ENCODE measurements at places on chromosomes 4 and X.
A peak's percentile ranks its signal among the peaks of the same experiment; 100 is the strongest.

- no peak for DNase-seq
Measured at GRCh38 chr4:108644237-108644636, 6.2 kb upstream of the OSTC start.

DNA sequence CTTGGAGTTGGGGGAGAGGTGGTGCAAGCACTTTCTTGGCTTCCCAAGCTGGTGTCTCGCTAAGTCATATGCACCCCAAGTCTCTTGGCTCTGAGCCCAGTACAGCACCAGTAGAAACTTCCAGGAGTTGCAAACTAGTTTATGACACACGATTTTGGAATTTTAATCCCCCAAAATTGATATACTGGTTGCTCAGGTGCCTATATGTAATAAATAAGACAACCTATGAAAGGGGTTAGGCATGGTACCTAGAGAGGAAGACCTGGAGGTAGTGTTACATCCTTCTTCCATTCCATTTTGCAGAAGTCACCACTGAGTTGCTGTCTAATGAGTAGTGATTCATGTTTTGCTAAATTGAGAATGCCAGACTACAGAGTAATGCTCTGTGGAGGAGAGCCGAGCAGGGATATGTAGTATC lies 4.3 kb upstream of the SLC4A4 start:
- DNase-seq = no peak

DNA sequence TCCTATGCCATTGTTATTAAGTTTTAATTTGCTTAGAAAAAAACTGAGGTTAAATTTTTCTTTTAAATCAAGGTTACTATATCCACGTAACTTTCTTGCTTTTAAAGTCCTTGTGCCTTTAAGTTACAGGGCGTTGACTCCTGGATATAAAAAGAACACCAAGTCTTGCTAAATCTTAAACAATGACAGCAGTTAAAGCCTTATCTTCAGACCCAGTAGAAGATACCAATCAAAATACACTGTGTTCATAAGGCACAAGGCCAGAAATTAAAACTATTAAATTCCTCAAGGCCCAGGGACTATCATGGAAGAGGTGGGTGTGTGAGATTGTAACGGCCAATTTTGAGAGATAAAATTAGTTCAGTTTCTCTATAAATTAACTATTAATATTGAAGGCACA lies 60.4 kb downstream of the PAGE2 start:
- DNase-seq = no peak

DNA sequence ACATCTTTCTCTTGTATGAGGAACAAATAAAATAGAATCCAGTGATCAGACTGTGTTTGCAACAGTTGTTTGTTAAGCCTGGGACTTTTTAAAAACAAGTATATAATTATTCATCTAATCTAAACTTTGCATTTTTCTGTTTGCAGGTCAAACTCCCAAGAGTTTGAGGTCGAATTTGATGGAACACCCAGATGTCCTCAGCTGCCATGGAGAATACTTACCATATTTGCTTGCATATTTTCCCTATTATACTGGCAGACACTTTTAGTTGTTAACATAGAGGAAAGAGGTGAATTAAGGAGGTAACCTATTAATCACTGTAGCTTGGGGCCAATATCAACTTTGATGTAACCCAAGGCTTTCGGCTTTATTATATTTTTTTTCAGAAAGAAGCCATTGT lies 401.5 kb upstream of the DIPK2B start:
- DNase-seq = no peak

GRCh38 chr4:140308366-140309123 lies 64.9 kb upstream of the SCOC start:
- no peak for DNase-seq

GRCh38 chr4:1776521-1777161 lies 16.5 kb upstream of the FGFR3 start:
- DNase-seq = no peak

DNA sequence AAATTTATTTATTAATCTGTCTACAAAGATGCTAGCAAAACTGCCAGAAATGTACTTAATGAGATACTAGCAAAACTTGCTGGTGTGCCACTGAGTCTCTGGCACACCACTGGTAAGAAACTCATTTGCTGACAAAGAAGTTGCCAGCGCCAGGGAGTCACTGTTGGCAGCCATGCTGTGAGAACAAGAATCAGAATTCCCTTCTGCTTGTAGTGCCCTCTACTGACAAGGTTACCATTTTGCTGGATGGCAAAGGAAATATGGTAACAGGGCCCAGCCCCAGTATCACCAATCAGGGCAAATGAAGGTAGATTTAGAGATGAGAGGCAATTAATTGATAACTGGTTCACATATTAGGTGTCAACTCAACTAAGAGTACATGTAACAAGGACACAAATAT lies 750.1 kb upstream of the ADGRL3 start:
- no peak for DNase-seq

DNA sequence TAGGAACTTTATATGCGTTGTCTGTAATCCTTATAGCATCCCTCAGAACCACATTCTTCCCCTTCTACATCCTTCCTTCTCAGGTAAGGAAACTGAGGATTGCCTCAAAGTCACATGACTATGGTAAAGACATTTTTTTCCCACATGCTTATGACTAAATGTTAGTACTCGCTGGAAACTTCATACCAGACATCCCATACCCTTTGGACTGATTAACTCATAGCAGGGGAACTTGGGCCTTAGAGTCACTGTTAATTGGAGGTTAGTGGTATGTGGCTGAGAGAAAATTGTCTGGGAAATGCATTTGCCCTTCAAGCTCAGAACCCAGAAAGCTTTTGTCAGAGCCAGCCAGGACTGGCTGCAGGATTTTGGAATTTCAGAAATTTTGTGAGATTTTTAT lies 155.0 kb downstream of the RELL1 start:
- no peak for DNase-seq

DNA sequence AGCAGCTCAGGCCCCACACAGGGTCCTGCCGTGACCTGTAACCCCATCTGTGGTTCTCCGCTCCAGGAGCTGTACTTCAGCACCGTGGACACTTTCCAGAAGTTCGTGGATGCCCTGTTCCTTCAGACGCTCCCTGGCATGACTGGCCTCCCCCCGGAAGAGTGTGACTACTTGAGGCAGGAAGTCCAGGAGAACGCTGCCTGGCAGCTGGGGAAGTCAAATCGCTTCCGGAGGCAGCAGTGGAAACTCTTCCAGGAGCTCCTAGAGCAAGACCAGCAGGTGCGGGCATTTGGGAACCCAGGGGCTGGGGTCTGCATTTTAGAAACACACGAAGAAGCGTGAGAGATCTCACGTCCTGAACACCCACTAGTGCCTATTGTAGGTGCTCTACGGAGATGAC lies 72.5 kb downstream of the EVC start:
- DNase-seq = no peak

GRCh38 chr4:153522802-153523094 lies 56.6 kb downstream of the TMEM131L start:
- no peak for DNase-seq

DNA sequence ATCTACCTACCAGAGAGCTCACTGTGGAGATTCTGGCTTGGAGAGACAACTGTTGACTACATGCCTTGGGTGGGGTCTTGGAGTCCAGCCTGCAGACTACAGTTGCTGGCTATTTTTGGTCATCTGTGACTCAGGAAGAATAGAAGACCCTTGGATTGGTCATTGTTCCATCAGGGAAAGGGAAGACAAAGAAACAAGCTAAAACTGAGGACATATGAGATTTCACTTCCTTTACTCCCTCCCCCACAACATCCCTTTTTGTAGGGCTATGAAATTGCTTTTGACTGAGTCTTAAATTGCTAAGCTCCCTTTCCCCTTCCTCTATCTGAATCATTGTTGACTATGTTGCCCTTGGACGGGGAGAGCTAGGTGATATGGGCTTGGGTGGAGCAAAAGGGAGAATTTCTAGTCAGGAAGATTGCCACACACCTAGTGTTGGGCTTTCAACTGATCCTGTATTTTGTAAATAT lies 11.7 kb downstream of the MSN start:
- no peak for DNase-seq

GRCh38 chr4:107060388-107060787 lies 24.3 kb upstream of the DKK2 start:
- DNase-seq = no peak

- DNase-seq = no peak
Measured at GRCh38 chr4:82525307-82525911, 36.4 kb downstream of the TMEM150C start.

- no peak for DNase-seq
Measured at GRCh38 chr4:110352670-110353442, 123.1 kb upstream of the ENPEP start.

DNA sequence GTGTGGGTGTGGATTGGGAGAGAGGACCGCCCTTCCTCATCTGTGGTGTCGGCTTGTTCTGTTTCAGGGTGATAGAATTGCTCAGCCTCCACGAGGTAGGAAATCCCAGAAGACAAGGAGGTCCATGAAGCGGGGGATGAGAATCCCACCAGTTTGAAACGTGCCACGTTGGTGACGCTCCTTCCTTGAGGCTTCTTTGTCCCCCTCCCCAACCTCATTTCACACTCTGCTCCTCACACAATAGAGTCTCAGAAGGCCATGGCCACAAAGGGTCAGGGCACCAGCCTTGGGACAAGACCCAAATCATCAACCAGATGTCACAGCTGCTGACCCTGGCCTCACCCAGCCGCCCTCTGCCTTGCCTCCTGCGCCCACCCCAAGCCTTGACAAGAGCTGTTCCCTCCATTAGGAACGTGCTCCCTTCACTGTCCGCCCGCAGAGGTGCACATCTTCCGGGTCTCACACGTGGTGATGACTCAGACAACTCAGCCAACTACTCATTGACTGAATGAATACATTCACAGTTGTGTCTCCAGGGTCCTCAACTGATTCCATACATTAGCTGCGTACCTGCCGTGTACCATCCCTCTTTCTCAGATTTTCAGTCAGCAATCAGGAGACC lies 18.3 kb downstream of the BLOC1S4 start:
- DNase-seq = no peak

- DNase-seq = no peak
Measured at GRCh38 chr4:103400405-103400804, 202.3 kb upstream of the CENPE start.

GRCh38 chr4:127782275-127783025 lies at the start of gene HSPA4L:
TSS of gene HSPA4L (plus strand) at chr4:127782322. CDS start at chr4:127782551, 229 bp downstream.
- peak; percentile 34 for DNase-seq

DNA sequence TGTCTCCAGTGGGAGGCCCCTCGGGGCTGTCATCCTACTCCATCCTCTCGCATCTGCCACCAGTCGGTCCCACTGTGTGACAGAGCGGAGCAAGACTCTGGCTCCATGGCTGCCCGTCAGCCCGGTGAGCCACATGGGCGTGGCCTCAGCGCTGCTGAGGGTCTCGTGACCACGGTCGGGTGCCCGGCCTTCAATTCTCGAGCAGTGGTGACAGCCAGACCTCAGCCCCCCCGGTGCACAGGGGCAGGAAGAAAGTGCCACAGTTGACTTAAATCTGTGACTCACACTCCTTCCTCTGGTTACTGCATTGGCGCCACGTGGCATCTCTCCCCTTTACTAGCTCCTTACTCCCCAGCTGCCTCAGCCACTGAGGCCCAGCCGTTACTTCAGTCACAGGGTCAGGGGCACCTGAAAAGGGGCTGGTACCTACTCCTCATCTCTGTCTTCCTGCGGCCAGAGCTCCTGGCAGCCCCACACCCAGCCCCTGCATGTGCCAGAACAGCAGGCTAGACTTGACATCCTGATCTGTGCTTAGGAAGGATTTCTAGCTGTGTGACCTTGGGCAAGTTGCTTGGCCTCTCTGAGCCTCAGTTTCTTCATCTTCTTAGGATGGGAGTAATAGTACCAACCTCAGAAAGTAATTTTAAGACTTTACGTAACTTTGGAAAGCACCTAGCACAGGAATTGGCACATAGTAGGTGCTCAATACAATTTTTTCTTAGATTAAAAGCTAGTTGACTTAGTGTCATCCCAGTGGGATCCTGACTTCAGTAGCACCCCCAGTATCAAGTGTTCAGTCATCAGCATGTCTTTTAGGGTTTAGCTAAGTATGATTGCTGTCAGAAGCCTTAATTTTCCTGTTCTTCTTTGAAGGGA lies 66.1 kb downstream of the TNIP2 start:
- peak; percentile 39 for DNase-seq

- no peak for DNase-seq
Measured at GRCh38 chr4:112348488-112349158, 51.5 kb downstream of the ALPK1 start.

DNA sequence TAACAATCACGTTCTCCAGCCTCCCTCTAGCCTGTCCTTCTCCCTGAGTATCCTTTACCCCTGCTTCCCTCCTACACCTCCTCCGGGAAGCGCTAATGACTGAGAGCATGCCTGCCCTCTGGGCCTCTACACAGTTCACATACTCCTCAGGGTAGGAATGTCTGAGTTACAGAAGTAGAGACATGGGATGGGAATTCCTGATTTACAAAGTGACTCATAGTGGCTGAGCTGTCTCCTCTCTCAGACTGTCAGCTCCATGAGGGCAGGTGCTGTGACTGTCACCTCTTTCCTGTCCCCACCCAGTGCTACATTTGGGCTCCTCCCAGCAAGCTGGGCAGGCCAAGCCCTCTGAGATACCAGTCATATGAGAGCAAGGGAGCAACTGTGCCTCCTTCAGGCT lies 2.6 kb downstream of the LAS1L start:
- no peak for DNase-seq

DNA sequence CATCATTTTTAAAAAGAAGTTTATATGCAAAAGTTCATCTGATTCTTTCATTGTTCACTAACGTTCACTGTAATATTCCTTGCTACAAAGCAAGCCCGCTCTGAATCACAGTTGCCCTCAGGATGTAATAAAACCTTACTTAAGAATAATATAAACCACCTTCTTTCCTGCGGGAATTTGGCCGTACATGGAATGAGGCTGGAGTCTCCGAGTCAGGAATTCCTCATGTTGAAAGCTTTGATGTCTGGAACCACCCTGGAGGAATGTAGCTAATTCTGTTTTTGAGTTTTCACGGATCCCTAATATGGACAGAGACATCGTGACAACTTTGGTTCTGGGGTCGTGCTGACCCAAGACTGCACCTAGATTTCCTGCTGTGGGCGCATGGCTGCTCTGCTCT lies 58.5 kb downstream of the CRLF2 start:
- DNase-seq = no peak

DNA sequence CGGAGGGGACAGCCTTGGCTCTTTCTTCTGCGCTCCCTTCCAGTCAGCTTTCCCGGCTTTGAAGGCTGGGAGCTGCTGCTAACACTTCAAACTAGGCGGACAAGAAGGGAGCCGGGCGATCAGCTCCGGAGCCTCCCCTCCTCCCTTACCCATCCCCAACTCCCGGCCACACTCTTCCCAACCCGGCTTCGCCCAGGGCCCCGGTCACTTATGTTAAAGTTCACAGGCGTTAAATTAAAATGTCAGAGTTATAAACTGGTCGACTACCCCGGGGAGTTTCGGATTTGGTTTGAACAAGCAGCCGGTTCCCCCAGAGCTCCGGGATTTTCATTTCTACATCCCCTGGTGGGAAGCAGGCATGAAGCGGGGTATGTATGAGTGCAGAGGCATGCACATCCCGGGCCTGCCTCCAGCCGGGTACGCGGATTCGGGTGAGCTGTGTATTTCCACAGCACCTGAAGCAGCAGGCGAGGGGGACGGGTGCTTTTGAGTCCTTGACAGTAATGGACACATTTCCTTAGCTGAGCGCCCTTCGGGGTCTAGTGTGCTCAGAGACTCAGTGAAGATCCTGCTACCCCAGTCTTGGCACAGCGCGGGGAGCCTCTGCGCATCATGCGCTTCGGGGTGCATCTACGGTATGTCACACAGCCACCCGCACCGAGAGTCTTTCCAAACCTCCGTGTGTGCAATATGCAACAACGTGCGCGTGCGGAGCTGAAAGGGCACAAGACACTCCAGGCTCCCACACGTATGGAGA lies 880 bp downstream of the UNC5C start:
- no peak for DNase-seq

Measured in GM12892 (cell line).